ENCODE measurements at places on chromosomes 3 and 15.

- DNase-seq, result peak; percentile 91
Observed at GRCh38 chr3:124780761-124781475, 50.7 kb downstream of the UMPS start.

DNA sequence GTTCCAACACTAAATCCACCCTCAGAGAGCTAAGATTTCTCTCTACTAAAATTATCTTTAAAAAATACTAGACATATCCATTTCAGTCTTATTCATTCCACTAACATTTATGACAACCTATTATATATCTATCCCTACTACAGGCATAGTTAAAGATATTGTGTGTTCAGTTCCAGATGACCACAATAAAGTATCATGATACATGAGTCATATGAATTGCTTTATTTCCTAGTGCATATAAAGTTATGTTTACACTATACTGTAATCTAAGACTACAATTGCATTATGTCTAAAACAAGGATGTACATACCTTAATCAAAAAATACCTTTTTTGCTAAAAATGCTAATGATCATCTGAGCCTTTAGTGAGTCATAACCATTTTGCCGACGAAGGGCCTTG lies 19.4 kb downstream of the SHOX2 start:
- DNase-seq, result no peak

GRCh38 chr3:127458696-127459604 lies 131.6 kb downstream of the TPRA1 start:
- no peak for DNase-seq

DNA sequence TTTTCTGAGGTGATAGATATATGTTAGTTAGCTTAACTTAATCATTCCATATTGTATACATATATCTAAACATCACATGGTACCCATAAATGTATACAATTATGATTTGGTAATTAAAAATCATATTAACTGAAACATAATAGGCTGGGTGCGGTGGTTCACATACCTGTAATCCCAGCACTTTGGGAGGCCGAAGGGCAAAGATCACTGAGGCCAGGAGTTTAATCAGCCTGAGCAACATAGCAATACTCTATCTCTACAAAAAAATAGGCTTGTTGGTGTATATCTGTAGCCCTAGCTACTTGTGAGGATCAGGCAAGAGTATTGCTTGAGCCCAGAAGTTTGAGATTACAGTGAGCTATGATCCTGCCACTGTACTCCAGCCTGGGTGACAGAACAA lies 20.9 kb downstream of the RAB7A start:
- DNase-seq, result no peak

GRCh38 chr3:96331341-96331740 lies 483.1 kb upstream of the EPHA6 start:
- no peak for DNase-seq

DNA sequence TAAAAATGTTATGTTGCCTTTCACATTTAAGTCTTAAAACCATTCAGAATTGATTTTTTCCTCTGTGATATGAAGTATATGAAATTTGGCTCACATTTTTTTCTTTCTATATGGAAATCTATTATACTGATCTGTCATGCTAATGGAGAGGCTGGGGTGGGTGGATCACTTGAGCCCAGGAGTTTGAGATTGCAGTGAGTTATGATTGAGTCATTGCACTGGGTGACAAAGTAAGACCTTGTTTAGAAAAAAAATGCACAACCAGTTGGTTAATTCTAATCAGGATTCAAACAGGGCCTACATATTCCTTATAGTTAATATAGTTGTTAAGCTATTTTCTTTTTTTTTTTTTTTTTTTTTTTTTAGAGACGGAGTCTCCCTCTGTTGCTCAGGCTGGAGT lies 230.5 kb downstream of the MFSD1 start:
- DNase-seq, result no peak

DNA sequence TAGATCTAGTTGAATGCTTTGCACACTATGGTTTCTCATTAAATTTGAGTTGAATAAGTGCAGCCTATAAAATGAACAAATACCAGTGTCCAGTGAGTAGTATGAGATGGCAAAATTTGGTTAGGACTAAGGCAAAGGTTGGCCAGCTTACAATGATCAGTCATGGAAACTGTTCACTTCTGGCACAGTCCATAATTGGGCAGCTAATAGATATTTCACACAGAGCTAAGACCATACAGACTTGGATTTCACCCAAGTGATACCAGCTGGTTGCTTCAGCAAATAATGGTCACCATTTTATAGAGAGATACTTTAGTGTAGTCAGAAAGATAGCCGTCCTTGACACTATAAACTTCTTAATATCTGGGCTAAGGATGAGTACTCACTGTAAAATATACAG lies 15.7 kb downstream of the GAP43 start:
- no peak for DNase-seq

DNA sequence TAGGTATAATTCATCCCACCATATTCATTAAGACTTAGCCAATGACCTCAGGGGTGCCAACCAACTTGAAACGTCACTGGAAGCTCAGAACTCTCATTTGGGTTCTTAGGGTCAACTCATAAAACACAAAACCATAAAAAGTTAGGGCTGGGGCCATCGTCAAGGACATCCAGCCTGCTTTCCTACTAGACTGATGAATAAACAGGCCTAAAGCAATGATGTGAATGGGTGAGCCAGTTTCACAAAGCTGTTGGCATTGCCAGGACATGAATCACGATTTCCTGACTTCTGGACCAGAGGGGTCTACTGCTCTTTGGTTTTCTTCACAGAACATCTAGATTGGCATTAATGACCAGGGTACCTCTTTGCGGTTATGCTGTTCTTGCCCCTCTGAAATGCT lies 64.7 kb downstream of the EOMES start:
- no peak for DNase-seq

DNA sequence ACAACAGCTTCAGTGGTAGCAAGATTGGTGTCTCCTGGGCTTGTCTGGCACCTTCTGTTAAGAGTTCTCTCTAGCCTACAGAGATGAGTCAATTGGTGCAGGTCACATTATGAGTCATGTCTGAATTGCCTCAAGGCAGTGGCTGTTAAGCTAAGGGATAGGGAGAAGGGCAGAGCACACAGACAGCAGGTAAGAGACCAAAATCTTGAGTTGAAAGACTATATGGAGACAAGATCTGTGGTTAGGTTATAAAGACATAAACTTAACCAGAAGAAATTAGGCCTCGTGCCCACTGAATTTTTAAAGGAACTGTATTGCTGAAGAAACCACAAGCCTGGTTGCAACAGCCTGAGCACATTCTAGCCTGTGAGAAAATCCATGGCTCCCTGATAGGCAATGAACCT lies 19.2 kb upstream of the KPNA1 start:
- DNase-seq, result no peak

DNA sequence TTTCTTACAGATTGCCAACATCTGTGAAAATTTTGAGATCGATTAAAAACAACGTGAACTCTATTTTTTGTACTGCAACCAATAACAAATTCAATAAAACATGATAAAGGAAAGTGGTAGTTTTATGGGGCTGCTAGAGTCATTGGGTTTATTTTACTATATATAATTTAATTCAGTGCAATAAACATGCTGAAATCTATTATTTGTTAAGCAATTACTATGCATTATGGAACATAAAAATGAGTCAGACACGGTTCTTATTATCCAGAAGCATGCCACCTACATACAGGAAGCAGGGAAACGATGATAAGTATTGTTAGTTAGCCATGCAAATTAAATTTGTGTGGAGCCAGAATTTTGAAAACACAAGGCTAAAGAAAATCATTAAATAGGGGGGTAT lies 27.2 kb downstream of the NPHP3 start:
- DNase-seq, result no peak

- no peak for DNase-seq
Observed at GRCh38 chr3:101890716-101891115, 41.4 kb downstream of the NFKBIZ start.

DNA sequence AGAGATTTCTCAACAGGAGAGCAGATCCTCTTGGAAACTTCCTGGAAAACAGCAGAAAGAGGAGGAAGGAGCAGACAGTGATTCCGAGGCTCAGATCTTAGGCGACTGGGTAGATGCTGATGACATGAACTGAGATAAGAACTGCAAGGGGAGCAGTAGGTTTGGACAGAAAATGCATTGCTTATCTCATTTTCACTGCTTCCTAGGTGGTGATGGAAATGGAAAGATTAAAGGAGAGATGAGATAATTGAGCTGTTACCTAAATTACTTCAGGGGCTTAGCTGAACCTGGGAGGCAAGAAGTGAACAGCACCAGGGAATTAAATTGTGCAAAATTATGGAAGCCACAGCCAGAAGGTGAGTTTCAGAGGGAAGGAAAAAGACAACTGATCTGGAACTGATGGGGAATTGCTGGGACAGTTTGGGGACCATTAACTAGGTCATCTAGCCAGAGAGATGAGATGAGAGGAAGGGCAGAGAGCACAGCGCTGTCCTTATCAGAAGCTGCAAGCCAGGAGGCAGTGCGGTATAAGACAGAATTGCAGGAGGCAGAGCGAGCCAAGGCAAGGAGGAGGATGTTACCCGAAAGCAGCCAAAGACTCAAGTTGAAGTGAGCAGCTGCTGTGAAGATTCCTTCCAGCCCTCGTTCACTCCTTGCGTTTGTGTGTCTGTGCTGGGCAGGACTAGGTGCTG lies 140.4 kb downstream of the SRGAP3 start:
- no peak for DNase-seq

- DNase-seq, result no peak
Observed at GRCh38 chr3:77134769-77135168, 94.9 kb downstream of the ROBO2 start.

DNA sequence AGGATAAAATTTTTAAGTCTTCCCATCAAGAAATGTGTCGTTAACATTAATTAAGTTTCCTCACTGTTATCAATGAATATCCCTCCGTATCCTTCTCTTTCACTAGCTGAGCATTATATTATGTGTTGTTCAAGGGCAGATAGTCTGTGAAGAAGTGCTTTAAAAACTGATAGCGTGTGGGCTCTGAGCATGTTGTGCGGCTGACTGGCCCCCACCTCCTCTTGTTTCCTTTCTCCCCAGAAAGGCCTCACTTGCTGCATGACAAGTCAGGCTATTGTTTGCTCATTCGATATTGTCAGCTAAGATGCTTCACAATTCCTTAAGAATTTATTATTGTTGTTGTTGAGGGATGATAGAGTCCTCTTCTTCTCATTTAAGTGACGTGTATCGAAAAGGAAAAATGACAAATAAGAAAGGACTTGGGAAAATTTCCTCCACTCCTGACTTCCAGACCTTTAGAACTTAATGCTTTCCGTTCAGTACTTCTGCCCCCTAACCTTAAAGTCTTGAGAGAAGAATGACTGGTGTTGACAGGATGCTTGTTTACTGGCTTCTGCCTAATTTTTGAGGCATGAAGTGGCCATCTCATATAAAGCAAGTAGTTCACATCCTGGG lies 298.3 kb downstream of the LPP start:
- DNase-seq, result no peak

DNA sequence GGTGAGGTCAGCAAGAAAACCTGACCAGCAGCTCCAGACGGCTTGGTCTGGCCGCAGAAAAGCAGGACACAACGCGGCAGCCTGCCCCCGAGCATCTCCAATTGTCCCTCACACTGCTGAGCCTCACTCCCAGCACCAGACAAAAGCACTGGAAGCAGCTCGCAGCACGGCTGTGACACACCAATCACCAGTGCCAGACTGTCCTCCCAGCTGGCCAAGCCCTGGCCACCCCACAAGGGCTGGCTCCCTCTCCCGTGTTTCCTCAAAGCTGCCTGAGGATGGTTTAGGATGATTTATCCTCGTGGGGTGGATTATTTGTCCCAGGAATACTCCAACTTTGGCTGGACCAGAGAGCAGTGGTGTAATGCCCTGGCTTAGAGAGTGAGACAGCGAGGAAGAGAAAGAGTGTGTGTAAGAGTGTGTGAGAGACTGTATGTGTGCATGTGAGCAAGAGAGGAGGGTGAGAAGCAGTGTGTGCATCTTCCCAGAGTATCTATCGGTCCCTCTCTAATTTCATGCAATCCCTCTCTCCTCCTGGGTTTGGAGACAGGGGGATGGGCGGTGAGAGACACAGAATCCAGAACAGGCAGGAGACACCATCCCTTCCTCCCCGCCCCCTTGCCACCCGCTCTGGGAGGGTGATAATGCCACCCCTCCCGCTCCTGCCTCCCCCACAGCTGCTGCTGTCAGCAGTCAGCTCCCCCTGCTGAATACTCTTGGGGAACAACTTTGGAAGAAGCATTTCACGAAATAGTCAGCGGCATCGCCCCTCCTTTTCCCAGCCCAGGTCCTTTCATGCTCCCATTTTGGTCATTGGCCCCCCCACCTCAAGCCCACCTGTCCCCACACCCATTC lies 34.2 kb downstream of the SEMA5B start:
- DNase-seq, result peak; percentile 50

GRCh38 chr3:123078101-123078500 lies 11.3 kb downstream of the PDIA5 start:
- DNase-seq, result no peak

- DNase-seq, result no peak
Observed at GRCh38 chr3:81300324-81300927, 461.0 kb downstream of the GBE1 start.

DNA sequence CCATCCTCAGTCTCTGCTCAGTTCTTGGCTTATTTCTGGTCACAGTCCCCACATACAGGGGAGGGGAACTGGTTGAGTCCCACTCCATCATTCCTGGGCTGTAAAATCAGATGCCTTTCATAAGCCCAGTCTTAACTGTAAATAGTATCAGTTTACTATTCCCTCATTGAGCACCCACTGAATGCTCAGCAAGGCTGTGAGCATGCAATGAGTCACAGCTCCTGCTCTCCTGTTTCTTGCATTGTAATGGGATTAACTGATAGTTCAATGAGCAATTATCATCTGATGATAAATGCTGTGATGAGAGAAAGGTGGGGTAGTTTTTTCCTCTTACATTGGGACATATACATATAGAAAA lies 113.6 kb upstream of the TPM1 start:
- no peak for DNase-seq

GRCh38 chr3:156098437-156099035 lies 21.8 kb upstream of the KCNAB1 start:
- no peak for DNase-seq

GRCh38 chr3:54621184-54621583 lies 306.7 kb downstream of the LRTM1 start:
- no peak for DNase-seq

GRCh38 chr3:75737831-75738493 lies 47.4 kb downstream of the ZNF717 start:
- DNase-seq, result no peak
